Foreskin melanocyte (primary cell): ENCODE measurements at places on chromosomes 7 and 10.

DNA sequence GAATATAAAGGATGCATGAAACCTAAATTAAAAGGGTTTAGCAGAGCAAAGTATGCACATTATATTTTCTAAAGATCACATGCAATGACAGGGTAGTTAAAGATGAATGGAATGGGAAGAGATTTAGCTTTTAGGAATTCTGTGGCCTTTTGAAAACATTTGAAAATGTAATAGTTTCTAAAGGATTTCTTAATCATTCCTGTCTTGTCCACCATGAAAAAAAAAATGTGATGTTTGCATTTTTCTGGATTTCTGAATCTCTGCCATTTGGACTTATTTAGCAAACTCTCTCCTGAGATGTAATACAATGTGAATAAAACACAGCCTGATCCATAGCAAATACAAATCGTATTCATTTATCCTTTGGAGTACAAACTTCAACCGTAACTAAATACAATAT, 126.6 kb upstream of the RAB11FIP2 start:
- DNase-seq, result no peak

- no peak for DNase-seq
Observed at GRCh38 chr10:49500412-49500811, 38.5 kb downstream of the ERCC6 start.

- no peak for DNase-seq
Observed at GRCh38 chr10:88996927-88997326, 6.3 kb downstream of the FAS start.

DNA sequence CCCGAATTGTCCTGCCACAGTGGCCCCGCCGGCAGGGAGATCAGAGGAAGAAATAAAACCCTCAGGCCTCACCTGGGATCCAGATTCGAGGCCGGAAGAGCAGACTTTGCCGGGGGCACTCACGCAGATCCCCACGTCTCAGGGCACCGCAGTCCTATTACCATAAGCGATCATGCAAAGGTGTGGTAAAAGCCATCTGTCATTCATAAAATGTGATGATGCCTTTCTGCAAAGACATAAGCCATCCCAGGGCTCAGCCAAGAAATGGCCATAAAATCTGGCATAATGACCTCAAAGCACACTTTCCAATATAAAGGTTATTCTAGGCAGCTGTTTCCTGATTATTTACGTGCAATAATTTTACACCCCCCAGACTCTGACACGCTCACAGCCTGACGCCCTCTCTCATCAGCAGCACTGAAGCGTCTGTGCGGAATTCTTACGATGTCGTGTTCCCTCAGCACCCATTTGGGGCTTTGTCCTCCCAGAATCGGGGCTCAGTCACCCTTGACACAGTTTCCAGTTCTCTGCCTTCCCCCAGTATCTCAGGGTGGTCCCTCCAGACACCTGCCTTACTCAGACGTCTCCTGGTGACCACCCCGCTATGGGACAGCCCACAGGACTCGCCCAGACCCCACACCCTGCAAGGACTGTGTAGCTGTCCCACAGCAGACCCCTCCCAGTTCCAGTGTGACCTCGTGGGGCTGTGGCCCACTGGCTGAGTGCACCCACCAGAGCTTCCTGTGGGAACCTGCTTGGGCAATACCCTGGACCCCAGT, 74.3 kb upstream of the FAM20C start:
- no peak for DNase-seq

- DNase-seq, result no peak
Observed at GRCh38 chr7:134153493-134154136, 26.5 kb downstream of the LRGUK start.

- DNase-seq, result no peak
Observed at GRCh38 chr7:157587051-157587804, 250.4 kb downstream of the DNAJB6 start.

GRCh38 chr10:62599161-62599560, 205.4 kb upstream of the ADO start:
- no peak for DNase-seq

DNA sequence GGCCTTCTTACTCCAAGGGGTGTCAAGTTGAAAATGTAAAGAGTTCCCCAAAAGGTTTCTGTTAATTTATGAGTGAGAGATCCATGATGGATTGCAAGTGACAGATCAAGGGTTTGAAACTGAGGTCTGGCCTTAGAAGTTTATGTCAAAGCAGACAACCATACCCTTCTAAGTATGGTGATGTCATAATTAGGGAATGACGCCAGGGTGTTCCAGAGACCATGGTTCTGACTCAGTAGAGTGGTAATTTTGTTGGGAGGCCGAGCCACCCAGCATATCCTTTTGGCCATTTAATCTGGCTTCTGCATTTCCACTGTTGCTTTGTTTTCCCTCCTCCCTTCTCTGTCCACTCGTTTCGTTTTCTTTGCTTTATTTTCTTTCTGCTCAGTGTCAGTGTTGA, 2.7 kb downstream of the TRUB1 start:
- DNase-seq, result no peak

DNA sequence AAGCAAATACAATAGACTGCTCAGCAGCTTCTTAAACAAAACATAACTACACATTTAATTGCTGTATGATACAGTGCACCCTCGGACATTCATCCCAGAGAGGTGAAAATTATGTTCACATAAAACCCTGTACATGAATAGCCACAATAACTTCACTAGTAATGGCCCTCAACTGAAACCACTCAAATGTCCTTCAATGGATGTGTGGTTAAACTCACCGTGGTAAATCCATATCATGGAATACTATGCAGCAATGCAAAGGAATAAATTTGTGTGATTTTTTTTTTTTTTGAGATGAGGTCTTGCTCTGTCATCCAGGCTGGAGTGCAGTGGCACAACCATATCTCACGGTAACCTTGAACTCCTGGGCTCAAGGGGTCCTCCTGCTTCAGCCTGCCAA, 252.7 kb downstream of the TCERG1L start:
- DNase-seq, result no peak

GRCh38 chr10:100749309-100750217, 4.2 kb downstream of the PAX2 start:
- DNase-seq, result no peak

DNA sequence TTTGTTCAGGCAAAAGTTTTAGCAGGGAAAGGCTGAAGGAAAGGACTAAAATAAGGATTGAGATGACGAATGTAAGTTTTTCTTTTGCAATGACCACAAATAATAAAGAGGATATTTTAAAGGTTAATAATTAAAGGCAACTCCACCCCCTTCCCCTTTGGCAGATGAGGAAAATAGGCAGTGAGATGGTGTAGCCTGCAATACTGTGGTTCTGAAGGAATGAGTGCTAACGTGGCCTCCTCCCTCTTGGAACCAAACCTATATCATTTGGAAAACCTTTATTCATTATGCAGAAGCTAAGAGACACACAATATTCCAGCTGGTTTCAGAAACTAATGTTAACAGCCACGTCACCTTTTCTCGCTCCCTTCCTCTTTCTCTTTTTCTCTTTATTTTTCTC, 70.9 kb upstream of the COL1A2 start:
- DNase-seq, result no peak

DNA sequence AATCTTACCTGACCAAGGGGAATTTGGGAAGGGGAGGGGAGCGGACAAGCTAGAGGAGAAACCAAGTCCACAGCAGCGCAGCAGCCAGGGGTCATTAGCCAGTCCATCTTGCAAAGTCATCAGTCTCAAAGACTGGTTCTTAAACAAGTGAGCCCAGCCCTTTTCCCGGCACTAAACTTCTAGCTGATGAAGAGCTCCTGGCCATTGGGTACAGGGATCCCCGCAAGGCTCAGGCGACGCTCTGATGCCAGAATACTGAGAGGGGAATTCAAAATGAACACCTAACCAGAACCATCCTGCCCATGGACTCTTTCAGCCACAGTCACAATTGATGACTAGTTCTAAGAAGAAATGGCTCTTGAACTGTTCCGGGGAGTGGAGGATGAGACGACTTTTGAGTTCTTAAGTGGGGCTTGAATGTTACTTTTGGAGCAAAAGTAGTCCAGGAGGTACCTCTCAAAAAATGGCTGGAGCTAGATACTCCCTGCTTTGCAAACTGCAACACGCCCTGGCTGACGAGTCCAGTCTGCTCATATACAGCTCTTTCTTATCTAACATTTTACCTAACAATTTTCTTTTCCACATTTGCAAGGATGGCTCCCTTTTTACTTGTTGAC, 2.5 kb upstream of the TWIST1 start:
- no peak for DNase-seq

- DNase-seq, result no peak
Observed at GRCh38 chr10:79096514-79096913, 27.7 kb downstream of the ZMIZ1 start.

GRCh38 chr7:16278167-16278787, 143.1 kb downstream of the CRPPA start:
- DNase-seq, result no peak

DNA sequence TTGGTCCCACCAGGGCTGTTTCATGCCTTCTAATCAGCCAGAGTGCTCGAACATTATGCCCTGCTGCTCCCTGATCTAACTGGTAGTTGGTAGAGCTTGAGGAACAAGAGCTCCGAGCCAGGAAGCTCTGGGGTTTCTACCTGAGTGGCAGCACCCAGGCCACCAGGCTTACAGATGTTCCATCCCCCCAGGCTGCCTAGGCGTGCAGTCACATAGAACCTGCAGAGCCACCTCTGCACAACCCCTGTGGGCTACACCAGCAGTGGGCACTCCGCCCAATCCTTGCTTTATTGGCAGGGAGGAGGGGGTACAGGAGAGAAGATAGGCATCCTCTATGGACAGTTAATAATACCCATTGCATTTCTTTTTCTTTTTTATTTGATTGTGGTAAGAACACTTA, 21.8 kb downstream of the MAP3K8 start:
- DNase-seq, result no peak

GRCh38 chr10:118264838-118265470, 77.2 kb downstream of the FAM204A start:
- no peak for DNase-seq

DNA sequence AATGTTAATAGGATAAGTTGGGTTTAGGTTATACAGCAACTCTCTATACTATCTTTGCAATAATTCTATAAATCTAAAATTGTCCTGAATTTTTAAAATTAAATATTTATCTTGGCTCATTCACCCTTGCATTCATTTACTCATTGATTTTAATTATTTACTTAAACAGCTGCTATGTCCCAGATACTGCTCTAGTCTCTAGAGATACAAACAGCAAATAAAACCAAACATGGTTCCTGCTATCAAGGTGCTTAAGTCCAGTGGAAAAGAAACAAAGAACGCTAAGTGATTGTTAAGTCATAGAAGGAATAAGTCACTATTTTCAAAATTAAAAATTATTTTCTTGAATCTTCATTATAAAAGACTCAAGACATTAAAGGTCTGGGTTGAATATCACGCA, 29.9 kb upstream of the MAT1A start:
- DNase-seq, result no peak

- no peak for DNase-seq
Observed at GRCh38 chr10:130687566-130687965, 551.4 kb downstream of the GLRX3 start.

GRCh38 chr10:132064082-132064755, 1.5 kb upstream of the JAKMIP3 start:
- no peak for DNase-seq

DNA sequence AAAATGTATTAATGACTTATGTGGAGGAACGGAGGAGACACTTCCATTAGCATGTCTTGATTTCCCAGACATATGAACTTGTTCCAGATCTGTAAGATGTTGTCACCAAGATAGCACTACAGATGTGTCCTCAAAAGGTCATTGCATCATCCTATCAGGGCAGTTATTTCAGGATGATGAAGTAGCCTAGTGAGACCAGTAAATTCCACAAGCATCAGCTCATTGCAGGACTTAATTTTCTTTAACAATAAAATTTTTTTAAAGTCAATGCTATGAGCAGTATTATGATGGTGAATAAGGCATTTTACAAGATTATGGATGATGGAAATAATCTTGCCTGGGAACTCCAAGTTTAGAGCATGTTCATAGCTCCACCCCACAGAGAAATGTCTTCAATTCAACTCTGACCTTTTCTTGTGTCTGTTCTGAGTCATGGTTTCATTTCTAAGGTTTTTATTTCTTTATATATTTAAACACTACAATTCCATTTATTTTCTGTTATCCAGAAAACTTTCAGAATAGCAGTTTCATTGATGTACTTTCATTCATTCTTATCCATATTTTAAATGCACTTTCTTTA, 1203.3 kb upstream of the CELF2 start:
- DNase-seq, result no peak

DNA sequence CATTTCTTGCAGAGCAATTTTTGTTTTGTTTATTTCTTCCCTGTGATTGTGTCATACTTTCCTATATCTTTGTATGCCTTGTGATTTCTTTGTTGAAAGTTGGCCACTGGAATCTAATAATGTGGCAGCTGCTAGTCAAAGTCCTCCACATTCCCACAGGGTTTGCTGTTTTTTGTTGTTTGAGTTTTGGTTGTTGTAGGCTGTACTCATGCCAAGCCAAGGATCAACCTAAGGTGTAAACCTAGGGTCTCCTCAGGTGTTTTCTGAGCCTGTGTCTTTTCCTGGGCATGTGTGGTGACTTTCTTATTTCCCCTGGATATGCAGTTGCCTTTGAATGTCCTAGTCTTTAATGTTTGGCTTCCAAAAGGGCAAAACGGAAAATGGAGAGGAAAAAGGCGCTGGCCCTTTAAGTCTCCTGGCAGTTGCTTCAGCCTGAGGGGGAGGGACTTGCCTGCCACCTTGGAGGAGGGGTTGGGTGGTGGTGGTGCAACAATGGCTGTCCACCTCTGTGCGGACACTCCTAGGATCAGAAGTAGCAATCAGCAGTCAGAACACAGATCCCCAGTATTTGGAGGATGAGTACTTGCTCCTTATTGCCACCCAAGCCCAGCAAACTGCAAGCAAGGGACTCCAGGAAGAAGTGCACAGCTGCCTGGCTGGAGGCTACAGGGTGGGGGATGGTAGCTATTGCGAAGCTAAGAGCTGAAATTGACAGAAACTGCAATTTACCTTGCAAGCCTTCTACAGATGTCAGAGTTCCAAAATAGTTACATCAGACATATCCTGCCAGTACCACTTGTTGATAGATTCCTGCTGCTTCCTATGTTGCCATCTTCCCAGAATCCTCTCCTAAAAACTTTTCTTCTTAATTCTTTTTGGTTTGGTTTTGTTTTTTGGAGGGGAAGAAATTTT, 5.6 kb upstream of the ZNF518A start:
- peak; percentile 18 for DNase-seq

DNA sequence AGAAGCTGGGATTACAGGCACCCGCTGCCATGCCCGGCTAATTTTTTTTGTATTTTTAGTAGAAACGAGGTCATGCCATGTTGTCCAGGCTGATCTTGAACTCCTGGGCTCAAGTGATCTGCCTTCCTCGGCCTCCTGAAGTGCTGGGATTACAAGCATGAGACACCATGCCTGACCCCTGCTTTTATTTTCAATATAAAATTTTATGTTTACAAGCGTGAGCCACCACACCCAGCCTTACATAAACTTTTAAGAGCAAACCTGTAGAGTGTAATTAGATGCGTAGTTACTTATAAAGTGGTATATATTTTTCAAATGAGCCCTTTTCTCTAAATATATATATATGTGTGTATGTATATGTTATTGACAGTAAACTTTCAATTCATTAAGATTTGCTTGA, 8.7 kb downstream of the CNNM2 start:
- DNase-seq, result no peak

- no peak for DNase-seq
Observed at GRCh38 chr7:50229964-50230363, 74.6 kb upstream of the IKZF1 start.
